Activated T-cell treated with anti-CD3 and anti-CD28 coated beads, Interleukin-2, amount 50 U/mL, for 4 hours (primary cell): ENCODE measurements at places on chromosomes 5 and 9. TPM values are rescaled to one million over a fixed set of nuclear protein-coding genes. Genes with fewer than 3 reads are reported as not detected.

DNA sequence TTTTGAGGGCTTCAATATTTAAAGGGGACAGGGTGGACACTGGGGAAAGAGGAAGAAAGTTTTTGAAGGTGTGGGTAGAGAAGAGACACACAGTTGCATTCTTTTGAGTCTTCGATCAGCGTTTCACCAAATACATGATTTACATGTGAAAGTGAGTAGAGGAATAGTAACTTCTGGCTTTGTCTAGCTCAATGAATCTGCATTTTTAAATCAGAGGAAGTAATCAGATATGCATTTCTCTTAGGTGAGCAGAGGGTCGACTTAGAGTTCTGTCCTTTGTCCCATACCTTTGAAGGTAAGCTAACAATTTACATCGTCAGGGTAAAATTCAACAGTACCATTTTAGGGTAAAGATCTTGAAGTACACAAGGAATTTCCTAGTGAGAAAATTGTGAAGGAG, 406.4 kb upstream of the ZNF462 start:
- DNase-seq: no peak

GRCh38 chr5:121199216-121199999, 652.3 kb upstream of the FTMT start:
- DNase-seq: no peak

DNA sequence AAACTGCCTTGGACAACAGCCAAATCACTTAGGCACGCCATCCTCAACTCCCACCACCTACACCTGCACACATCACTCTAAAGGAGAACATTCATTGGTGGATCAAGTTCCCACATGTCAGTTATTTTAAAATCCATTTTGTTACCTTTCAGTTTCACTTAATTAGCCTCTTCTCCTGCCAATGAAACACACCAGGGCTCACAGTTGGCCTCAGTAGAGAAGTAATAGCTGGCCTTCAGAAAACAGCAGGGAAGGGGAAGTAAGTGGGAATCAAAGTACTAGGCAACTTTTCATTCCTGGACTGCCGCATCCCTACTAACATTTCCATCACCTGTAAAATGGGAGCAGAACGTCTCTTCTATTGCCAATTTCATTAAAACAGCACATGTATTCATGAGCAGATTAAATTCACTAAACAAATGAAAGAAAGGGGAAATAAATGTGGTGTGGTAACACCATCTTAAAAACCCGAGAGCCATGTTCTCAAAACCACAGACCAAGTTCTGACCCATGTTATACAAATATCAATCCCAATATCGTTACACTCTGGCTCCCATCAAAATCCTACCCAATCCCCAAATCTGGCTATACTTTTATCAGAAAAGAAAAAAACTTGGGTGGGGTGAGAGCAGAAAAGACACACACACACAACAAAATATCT, 1.7 kb downstream of the SIL1 start:
- no peak for DNase-seq

- DNase-seq: no peak
Measured at GRCh38 chr9:28774433-28775235, 1201.4 kb upstream of the C9orf72 start.

BAAT gene
- 0.16 TPM for total RNA-seq

GRCh38 chr9:26054600-26055520, 376.6 kb upstream of the TUSC1 start:
- DNase-seq: no peak

SPINK7 gene
- not detected for total RNA-seq

PKD2L2 gene
- total RNA-seq: not detected

GRCh38 chr5:124895236-124895635, 148.8 kb upstream of the ZNF608 start:
- DNase-seq: no peak

DNA sequence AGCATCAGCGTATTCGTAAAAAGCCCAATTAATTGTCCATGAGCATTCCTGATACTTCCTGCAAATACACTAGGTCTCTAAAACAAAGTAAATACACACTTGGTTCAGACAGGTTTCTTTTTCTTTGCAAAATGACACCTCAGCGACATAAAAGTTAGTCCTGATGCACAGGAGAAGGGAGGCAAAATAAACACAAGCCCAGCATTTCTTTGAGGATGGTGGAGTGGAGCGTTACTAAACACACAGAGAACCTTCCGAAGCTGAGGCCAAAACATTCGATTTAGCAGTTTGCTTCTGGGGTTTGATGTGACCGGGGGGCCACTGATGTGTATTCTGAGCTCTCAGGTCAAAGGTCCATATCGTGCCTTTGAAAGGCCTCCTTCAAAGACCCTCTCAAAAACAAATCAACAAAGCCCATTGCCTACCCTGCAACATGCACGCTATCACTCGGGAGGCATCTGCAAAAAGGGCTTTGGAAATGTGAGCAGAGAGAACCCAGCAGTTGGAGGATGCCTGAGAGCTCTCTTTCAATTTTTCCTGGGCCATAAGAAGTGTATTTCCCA, 268.4 kb upstream of the PANK3 start:
- DNase-seq: no peak

KLF4 gene
- 0.35 TPM for total RNA-seq

DNA sequence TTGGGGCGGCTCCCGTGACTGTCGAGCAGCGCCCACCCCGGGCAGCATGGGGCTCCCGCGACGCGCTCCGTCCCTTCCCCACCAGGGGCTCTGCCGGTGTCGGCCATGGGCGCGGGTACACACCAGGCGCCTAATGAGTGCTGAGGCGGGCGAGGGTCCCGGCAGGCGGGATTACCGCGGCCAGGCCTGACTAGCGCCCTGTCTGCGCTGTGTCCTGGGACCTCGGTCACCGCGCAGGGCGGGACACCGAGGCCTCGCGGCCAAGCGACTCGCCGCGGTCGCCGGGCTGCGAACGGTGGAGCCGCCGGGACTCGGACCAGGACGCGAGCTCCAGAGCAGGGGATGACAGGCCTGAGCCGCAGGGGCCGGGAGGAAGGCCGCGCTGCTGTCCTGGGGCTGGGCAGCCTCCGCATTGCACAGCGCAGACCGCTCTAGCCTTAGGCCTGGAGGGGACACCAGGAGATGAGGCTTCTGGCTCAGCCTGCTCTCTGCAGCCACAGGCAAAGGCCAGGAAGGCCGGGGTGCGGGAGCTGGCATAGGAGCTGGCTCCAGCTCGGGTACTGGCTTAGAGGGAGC, 14.1 kb downstream of the LCN10 start:
- no peak for DNase-seq

DNA sequence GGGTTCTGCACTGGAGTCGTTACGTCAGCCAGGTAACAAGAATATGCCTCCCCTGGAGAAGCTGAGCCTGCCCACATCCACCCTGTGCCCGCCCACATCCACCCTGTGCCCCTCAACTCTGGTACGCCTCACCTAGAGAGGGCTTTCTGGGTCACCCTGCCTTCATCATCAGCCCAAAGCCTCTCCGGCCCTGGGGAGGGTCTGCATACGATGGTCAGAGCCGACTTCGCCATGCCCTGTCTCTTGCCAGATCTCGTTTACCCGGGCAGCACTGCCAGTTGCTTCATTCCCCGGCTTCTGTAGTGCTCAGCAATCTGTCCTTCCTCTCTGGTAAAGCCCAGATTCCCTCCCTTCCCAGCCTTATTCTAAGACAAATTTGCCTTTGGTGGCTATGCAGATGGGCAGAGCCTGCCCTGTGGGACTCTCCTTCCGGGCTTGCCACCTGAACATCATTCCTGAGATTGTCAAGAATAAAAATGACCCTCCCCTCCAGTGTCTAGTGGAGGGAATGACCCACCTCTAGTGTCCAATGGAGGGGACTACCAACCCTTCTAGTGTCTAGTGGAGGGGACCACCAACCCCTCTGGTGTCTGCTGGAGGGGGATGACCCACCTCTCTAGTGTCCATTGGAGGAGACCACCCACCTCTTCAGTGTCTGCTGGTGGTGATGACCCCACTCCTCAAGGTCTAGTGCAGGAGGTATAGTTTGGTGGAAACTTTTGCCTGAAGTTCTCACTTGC, 3.4 kb downstream of the PLEKHG4B start:
- no peak for DNase-seq

LCN9 gene
- not detected for total RNA-seq

DNA sequence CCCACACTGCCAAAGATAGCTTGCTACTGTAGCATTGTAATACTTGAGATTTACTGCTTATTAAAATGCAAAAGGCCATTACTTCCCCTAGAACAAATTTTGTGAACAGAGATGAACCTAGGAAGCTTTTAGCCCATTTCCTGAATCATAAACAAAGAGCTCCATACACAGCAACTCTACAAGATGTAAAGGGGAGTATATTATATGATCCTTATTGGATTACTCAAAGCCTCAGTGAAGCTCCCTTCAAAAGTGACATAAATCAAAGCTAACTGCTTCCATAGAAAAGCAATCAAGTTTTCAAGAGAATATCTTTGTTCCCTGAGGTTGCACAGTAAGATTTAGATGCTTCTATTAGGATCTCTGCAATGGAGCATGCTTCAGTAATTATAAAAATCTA, 629.8 kb downstream of the EFNA5 start:
- DNase-seq: no peak

- DNase-seq: no peak
Measured at GRCh38 chr5:34459908-34460307, 196.2 kb upstream of the RAI14 start.

SLC4A9 gene
- not detected for total RNA-seq

PDE8B gene
- not detected for total RNA-seq

HAND1 gene
- not detected for total RNA-seq

DNA sequence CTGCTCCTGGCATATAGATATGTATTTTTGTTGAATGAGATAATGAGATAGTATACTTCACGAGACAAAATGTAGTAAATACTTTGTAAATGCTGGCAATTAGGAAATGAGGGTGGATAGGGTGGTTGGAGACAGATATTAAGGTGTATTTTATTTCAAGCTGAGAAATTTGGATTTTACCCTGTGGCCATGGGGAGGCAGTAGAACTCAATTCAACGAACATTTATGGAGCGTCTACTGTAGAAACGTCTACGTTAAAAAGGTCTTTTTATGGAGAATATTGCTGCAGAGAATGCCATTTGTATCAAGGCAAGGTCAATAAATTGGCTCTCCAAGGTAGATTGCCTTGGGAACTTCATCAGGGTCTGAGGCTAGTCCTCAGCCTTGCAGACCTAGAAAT, 21.5 kb upstream of the RALGPS1 start:
- no peak for DNase-seq

DNA sequence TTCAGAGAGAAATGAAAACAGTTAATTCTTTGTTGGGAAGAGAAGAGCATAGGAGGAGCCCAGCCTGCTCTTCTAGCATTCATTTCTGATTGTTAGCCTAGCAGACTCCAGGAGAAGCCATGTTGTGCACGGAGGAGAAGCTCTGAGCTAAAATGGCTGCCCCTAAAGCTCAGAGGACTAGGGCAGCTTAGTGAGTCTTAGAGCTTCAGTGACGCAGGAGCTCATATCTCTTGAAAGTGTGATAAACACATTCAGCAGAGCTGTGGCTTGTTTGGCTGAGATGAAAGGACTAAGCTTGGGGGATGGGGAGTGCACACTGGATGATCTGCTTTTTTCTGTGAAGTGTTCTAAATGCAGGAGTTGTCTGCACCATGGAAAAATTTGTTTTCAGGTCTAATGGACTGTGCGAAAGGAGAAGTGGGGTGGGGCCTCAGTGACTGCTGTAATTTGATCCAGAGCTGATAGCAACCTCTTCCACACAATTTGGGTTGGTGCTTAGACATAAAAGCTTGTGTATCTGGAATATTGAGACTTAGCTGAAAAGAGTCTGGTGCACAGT, 58.5 kb downstream of the ZNF462 start:
- DNase-seq: no peak

DNA sequence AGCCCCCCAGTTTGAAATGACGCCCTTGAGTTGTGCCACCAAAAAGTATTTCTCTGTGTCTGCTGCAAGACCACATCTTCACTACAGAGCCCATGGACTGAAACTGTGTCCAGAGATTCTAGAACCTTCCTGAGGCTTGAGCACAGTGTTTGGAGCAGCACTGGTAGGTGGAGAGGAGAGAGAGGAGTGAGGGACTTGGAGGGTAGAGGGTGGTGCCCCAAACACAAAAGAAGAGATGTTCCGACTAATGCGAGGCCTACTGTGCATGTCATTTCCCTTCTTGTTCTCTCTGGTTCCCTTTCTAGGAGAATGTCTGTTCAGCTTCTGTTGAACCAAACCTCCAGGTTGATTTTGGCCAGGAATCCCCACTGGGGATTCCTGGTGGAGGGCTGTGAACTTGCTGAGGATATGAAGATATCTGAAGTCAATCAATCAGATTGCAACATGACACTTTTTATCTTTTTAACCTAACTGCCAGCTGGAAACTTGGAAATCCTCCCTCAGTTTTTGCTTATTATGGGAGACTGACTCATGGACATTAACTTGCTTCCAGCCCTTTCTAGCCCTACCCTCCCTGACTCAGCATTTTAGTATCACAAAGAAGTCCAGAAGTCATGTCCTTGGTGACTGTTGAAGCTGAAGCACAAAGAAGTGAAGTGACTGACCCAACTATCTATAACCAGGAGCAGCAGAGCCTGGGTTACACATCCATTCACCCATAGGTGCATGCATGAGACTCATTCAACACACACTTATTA, 154.5 kb downstream of the NR3C1 start:
- DNase-seq: no peak

GRCh38 chr9:104844710-104845109, 80.8 kb downstream of the NIPSNAP3B start:
- DNase-seq: no peak

DNA sequence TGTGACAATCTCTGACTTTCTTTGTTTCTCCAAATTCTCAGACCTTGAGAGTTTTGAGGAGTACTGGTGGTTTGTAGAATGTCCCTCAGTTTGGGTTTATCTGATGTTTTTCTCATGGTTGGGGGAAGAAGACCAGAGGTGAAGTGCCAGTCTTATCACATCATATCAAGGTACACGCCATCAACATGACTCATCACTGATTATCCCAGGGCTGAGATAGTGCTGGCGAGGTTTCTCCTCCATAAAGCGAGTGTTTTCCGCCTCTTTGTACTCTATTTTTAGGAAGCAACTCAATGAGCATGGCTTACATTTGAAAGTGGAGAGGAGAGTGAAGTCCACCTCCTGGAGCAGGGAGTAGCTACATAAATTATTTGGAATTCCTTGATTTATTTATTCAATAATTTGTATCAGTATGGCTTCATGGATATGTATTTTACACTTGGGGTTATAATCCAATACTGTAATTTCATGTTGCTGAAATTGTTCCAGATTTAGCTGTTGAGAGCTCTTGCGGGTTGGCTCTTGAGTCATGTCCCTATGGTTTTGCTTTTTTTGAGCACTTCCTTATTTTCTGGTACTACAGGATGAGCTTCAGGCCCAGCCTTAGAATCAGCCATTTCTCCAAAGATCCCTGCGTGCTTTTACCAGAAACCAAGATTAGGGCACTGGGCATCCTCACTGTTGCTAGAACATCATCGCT, 23.9 kb downstream of the DCANP1 start:
- DNase-seq: no peak

DNA sequence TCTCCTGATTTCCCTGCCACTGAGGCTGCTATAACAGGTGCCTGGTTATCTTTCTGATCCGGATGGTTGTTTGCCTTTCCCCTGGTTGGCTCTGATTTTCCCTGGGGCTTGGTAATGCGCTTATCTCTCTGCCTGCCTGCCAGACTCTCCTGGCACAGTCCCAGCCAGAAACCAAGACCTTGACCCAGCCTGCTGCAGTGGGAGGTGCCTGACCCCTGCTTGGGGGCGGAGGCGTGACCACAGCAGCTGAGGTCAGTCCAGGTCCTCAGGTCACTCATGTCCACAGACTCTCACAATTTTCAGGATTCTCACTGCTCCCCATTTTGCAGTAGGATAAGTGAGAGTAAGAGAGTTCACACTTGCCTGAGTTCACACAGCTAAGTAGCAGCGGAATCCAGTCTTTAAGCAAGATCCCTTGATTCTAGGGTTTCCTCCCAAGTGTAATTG, 24.4 kb upstream of the SYNPO start:
- DNase-seq: no peak

GRCh38 chr5:113205807-113206206, 229.0 kb downstream of the TSSK1B start:
- DNase-seq: no peak

TRPM6 gene
- total RNA-seq: 0.05 TPM
